ENCODE measurements at places on chromosomes 5 and 9.

DNA sequence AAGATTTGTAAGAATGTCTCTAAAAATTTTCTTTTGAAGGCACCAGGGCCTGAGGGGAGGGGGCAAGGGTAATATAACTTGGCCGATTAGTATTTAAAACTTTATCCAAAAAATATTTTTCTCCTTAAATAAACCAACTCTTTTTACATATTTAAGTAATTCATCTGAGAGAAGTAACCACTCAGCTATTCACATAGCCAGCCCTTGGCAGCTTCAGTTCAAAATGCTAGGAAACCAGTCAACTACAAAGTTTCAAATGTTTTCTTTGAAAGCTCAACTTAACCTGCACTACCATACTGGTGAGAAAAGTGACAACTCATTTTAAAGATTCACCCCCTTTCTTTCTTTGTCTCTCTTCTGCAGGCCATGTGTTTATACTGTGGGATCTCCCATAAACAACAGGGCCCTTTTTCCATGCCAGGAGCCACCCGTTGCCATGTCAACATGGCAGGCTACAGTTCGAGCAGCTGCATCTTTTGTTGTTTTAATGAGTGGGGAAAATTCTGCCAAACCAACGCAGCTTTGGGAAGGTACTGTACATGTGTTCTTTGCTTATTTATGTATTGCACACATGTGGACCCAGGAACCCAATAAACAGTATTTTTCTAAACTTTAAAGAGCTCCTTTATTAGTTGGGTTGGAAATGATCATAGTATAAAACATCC lies 46.3 kb downstream of the AOPEP start:
- peak; percentile 33 for DNase-seq

DNA sequence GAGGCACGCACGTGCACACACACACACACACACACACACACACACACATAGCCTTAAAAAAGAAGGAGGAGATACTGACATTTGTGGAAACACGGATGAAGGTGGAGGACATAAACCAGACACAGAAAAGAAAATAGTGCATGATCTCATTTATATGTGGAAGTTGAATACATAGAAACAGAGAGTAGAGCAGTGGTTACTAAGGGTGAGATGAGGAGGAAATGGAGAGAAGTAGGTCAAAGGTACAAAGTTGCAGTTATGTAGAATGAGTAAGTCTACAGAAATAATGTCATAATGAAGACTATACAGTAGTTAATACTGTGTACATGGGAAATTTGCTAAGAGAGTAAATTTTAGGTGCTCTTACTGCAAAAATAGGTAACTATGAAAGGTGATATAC lies 412.2 kb upstream of the CDH9 start:
- DNase-seq, result peak; percentile 8

GRCh38 chr5:137622850-137623249 lies 113.0 kb downstream of the KLHL3 start:
- no peak for DNase-seq

DNA sequence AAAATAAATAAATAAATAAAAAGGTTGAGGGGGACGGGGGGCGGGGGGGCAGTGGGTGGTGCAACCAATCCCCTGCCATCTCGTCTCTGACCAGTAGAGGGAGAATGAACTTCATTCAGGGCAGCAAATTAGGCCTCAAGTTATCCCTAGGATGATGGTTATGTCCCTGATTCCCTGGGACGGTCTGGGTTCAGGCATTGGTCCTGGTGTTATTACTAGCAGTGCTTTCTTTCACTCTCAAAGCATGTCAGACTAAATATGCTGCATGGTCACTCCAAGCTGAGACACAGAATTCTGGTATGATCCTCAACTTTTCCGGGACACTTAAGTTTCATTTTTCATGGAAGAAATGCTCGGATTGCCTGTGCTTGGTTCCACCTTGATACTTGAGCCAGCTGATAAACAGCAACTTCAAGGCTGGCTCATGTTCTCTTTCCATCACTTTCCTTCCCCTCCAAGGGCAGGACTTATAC lies 59.4 kb downstream of the DAP start:
- DNase-seq, result peak; percentile 61

All from fibroblast of skin of back (primary cell).